ENCODE measurements at places on chromosomes 1 and 21. TPM values are rescaled to one million over a fixed set of nuclear protein-coding genes. Genes with fewer than 3 reads are reported as not detected.
A peak's percentile ranks its signal among the peaks of the same experiment; 100 is the strongest.

DNA sequence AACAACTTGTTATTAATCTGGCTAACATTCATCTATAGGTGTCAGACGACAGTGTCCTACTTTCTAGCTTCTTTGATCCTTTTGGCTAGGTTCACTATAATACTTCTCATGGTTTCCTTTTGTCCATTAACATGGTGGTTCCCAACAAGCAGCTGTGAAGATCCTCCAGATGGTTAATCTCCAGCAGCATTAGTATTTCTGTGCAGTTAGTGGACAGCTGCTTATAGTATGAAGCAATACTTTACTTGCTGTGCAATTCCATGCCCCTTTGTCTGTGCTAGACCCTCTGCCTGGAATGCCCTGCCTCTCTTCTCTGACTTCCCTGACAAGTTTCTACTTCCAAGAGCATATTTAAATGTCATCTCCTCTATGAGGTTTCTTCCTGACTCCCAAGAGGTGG lies 41.7 kb upstream of the ARHGAP29 start:
- DNase-seq = no peak
- no peak overlapping the region for H3K4me3 ChIP-seq
- H3K27me3 ChIP-seq = no peaks in the 10 kb centered on the region
- no peak overlapping the region for H3K27ac ChIP-seq
- peaks cover 19% of the 10 kb centered on the region for H3K4me1 ChIP-seq
- no peaks in the 10 kb centered on the region for H3K36me3 ChIP-seq

- peak overlapping the region; percentile 6 for H3K27ac ChIP-seq
- DNase-seq = no peak
- H3K36me3 ChIP-seq = peaks cover 100% of the 10 kb centered on the region
- H3K4me3 ChIP-seq = no peak overlapping the region
These were observed 20.4 kb downstream of the CCT8 start for GRCh38 chr21:29053011-29053553.

DNA sequence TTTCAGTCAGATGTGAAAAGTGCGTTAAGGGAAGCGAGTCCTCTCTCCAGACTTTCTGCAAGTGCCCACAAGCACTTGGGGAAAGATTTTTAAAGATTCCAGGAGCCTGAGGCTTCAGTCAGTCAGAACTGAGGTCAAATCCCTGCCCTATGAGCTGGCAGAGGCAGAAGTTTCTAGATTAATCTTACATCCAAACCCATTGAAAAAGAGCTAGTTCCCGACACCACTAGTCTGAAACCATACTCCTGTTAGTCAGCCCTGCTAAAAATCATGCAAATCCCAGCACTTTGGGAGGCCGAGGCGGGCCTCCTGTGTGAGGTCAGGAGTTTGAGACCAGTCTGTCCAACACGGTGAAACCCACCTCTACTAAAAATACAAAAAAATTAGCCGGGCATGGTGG lies 21.0 kb downstream of the RSPH1 start:
- no peaks in the 10 kb centered on the region for H3K36me3 ChIP-seq
- H3K4me1 ChIP-seq = no peaks in the 10 kb centered on the region
- H3K27ac ChIP-seq = no peak overlapping the region
- H3K4me3 ChIP-seq = no peak overlapping the region
- DNase-seq = no peak

SPRR2B gene
- total RNA-seq = not detected

GRCh38 chr1:218760601-218761570 lies 412.8 kb upstream of the LYPLAL1 start:
- no peaks in the 10 kb centered on the region for H3K36me3 ChIP-seq
- no peak overlapping the region for H3K27ac ChIP-seq
- no peak overlapping the region for H3K4me3 ChIP-seq
- no peak for DNase-seq

DNA sequence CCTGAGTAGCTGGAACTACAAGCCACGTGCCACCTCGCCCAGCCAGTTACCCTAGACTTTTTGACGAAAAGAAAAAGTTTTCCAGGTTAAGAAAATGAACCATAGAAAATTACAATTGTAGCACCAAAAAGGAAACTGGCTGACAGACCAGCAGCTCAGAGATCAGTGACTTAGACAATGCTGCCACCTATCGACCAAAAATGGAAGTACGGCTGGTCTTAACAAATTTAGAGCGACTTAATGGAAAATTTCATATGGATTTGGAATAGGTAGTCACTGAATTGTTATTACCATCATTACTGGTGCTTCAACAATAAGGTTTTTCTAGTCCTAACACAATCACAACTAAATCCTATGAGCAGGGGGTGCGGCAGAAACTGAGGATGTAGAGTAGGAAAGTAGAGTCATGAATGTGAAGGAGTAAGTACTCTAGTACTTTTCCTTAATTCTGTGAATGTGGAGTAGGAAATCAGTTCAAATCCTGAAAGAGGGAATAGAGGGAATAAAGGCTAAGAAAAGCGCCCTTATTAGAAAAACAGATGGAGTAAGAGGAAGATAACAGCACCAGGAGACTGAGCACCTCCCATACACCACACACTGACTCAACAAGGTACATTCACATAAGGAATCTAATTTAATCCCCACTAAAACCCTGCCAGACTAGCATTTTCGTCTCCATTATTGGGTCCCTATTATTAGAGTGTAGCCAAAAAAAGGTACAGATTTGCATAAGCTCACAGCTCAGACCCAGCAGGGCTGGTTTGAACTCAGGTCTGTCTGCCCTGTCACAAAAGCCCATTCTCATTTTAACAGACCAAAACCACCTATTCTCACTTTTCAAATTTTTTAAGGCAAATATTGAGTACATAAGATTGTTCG lies 37.9 kb upstream of the MGST3 start:
- DNase-seq = peak; percentile 75
- H3K4me3 ChIP-seq = no peak overlapping the region
- no peak overlapping the region for H3K27ac ChIP-seq
- H3K4me1 ChIP-seq = no peaks in the 10 kb centered on the region
- no peaks in the 10 kb centered on the region for H3K36me3 ChIP-seq
- no peaks in the 10 kb centered on the region for H3K27me3 ChIP-seq

GRCh38 chr1:240027059-240027462 lies 64.6 kb upstream of the FMN2 start:
- H3K27me3 ChIP-seq = no peaks in the 10 kb centered on the region
- no peaks in the 10 kb centered on the region for H3K36me3 ChIP-seq
- no peaks in the 10 kb centered on the region for H3K4me1 ChIP-seq
- no peak overlapping the region for H3K4me3 ChIP-seq
- no peak overlapping the region for H3K27ac ChIP-seq
- no peak for DNase-seq

- no peak for DNase-seq
- H3K27me3 ChIP-seq = no peaks in the 10 kb centered on the region
These were observed 11.2 kb downstream of the MINDY1 start for GRCh38 chr1:150995460-150995859.

DNA sequence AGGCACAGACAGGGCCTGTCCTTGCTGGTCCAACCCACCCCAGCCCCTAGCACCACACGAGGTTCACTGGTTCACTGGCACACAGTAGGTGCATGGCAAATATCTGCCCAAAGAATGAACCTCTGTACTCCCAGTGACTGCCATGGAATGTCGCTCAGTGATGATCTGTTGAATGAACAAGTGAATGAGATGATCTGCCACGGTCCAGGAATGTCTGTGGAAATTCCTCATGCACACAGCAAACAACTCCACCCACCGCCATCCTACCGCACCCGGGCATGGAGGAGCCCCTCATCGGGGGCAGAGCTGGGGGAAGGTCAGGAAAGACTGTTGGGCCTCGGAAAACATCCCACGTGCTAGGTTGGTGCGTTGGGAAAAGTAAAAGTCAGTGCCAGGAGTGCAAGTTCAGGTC lies 1.7 kb downstream of the HSPG2 start:
- H3K4me3 ChIP-seq = peak overlapping the region; percentile 78
- H3K27me3 ChIP-seq = no peaks in the 10 kb centered on the region
- H3K36me3 ChIP-seq = no peaks in the 10 kb centered on the region
- peak overlapping the region; percentile 98 for H3K27ac ChIP-seq
- H3K4me1 ChIP-seq = peaks cover 87% of the 10 kb centered on the region

GRCh38 chr1:207835958-207836357 lies 75.0 kb downstream of the CD34 start:
- peaks cover 79% of the 10 kb centered on the region for H3K4me1 ChIP-seq
- no peaks in the 10 kb centered on the region for H3K36me3 ChIP-seq
- peak overlapping the region; percentile 95 for H3K27ac ChIP-seq
- H3K27me3 ChIP-seq = no peaks in the 10 kb centered on the region
- no peak for DNase-seq

- H3K27ac ChIP-seq = no peak overlapping the region
- no peak for DNase-seq
These were observed 3.6 kb downstream of the BEST4 start for GRCh38 chr1:44784094-44785028.

TRAF3IP3 gene
- 1.2 TPM for total RNA-seq

DNA sequence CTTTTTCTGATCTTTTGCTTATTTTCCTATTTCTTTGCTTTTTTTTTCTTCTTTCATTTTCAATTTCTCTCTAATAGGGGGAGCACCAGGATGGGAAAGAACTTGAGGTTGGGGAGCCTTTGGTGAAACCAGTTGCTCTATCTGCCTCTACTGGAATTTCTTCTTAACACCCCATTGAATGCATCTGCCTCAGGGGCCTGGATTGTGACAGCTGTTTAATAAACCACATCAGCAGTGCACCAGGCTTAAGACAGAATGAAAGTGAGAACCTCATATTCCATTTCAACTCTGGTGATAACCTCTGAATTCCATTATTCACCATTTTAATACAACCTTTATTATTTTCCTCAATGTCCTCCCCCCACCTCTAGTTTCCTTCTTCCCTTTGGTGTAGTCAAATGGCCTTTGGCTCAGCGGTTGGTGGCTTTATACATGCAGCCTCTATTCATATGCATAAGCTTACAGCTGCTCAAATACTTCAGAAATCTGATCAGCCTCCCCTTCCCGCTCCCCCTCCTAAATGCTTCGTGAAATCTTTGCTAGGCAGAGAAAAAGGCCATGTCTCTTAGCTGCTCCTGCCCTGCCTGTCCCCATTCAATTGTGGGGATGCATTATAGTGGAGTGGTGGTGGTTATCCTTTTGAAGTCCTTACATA lies 537.3 kb upstream of the PLXNA2 start:
- no peaks in the 10 kb centered on the region for H3K4me1 ChIP-seq
- H3K36me3 ChIP-seq = no peaks in the 10 kb centered on the region
- DNase-seq = no peak
- H3K27me3 ChIP-seq = no peaks in the 10 kb centered on the region
- H3K27ac ChIP-seq = no peak overlapping the region
- H3K4me3 ChIP-seq = no peak overlapping the region

All from sigmoid colon (tissue), 7 donors.